ENCODE measurements at places on chromosomes 7 and 10.
A peak's percentile ranks its signal among the peaks of the same experiment; 100 is the strongest.

- no peak for DNase-seq
These were observed 103.2 kb downstream of the NRBF2 start for GRCh38 chr10:63236113-63236935.

DNA sequence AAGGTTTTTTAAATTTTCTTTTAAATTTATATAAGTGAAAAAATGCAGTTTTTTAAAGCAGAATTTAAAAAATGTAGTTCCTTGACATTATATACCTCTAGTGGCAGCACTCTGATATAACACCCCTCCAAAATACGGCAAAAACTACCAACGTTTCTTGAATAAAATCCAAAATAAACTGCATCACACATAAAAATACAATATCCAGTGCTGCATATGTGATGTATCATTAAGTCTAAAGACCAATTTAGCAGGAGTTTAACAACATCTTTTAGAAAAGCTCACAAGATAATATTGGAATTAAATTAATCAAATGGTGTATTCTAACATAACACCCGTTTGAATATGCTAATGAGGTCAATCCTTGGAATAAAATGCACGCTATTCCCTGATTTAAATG lies 1.4 kb downstream of the TCERG1L start:
- DNase-seq: no peak

GRCh38 chr7:20504060-20504459 lies 111.4 kb upstream of the ABCB5 start:
- no peak for DNase-seq

GRCh38 chr7:144384071-144384470 lies 19.4 kb downstream of the NOBOX start:
- no peak for DNase-seq

GRCh38 chr7:51246258-51247245 lies 70.1 kb downstream of the COBL start:
- peak; percentile 79 for DNase-seq

- DNase-seq: no peak
These were observed 12.5 kb downstream of the ADK start for GRCh38 chr10:74163319-74164068.

- no peak for DNase-seq
These were observed 1.5 kb downstream of the MLLT10 start for GRCh38 chr10:21535494-21535965.

DNA sequence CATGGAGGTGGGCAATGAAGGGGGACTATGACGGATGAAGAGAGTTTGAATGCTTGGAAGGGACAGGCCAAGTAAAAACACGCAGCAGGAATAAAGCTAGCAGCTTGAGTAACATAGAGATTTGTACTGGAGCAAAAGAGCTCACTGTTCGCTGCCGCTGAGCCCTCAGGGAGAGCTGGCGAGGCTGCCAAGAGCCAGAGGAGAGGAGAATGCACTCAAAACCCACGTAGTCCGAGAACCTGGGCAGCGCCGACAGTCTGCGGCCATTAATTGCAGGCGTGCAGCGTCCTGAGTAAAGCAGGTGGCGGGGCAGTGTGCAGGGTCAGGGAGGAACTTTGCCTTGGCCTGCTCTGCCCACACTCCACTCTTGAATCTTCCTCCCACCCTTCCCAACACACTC lies 68.2 kb downstream of the SLC37A3 start:
- DNase-seq: no peak

- no peak for DNase-seq
These were observed 52.6 kb downstream of the ZNF37A start for GRCh38 chr10:38146579-38147333.
